IMR-90 (cell line): ENCODE measurements at places on chromosomes 13 and 19. TPM values are rescaled to one million over a fixed set of nuclear protein-coding genes. Genes with fewer than 3 reads are reported as not detected.

DNA sequence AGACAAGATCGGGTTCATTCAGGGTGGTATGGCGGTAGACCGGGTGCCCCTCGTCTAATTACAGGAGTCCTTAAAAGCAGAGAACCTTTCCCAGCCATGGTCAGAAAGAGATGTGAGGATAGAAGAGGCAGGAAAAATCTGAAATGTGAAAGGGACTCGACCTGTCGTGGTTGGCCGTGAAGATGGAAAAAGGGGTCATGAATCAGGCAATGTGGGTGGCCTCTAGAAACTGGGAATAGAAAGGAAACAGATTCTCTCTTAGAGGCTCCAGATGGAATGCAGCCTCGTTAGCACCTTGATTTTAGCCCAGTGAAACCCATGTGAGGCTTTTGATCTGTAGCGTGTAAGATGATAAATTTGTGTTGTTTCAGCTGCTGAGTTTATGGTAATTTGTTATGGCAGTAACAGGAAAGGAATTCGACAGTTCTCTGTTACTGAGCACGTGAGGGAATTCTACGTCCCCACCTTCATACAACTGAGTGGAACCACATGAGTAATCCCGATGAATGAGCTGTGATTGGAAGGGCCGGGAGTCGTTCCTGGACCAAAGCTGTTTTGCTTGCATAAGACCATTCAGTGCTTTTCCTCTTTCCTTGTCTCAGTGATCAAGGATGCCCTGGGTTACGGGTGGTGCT lies 11.0 kb upstream of the CA11 start:
- peak; percentile 95 for DNase-seq

- DNase-seq, result peak; percentile 12
These were observed 923 bp downstream of the DOCK9 start for GRCh38 chr13:98976941-98977340.

DNA sequence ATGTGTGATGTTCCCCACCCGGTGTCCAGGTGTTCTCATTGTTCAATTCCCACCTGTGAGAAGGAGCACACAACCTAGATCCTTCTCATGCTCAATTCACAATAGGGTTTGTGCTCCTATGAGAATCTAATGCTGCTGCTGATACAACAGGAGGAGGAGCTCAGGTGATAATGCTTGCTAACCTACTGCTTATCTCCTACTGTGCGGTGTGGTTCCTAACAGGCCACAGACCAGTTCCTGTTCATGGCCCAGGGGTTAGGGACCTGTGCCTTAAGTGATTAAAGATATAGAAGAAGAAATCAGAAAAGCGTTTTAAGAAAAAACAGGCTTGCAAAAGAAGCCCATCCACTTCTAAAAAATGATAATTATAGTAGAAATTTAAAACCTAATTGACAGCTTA lies 17.5 kb downstream of the DLEU7 start:
- DNase-seq, result no peak

DNA sequence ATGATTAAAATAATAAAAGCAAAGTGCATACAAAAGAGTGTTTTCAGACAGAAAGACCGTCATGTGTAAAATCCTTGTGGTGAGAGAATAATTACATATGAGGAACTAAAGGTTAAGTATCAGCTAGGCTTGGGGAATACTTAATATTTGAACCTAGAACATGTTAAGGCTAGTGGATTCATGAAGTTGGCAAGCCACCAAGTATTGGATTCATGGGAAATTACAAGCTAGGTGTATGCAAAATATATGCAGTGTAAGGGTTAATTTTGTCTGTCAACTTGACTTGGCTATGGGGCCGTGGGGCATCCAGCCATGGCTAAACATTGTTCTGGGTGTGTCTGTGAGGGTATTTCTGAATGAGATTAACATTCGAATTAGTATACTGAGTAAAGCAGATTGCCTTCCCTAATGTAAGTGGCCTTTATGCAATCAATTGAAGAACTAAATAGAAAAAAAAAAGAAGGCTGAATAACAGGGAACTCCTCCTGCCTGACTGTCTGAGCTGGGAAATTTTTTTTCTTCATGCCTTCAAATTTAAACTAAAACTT lies 533.5 kb upstream of the KLF12 start:
- DNase-seq, result no peak

GRCh38 chr19:35715981-35716800 lies 1.6 kb upstream of the KMT2B start:
- DNase-seq, result peak; percentile 30

DNA sequence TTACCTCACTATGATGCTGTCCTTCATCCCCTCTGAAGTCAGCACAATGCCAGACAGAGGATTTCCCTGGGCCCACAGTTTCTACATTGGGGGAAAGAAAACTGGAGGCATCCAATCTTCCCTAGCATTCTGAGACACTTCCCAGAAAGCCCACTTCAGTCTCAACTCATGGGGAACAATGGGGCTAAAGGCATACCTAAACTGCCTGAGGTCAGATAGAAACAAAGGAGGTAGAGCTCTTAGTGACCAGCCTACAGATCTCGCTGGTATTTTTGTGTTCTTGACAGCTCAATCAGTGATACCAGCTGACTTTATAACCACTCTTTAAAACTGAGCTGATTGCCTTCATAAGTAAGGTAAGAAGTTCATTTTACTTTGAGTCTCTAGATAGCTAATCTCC lies 881.0 kb upstream of the GPC6 start:
- no peak for DNase-seq

DNA sequence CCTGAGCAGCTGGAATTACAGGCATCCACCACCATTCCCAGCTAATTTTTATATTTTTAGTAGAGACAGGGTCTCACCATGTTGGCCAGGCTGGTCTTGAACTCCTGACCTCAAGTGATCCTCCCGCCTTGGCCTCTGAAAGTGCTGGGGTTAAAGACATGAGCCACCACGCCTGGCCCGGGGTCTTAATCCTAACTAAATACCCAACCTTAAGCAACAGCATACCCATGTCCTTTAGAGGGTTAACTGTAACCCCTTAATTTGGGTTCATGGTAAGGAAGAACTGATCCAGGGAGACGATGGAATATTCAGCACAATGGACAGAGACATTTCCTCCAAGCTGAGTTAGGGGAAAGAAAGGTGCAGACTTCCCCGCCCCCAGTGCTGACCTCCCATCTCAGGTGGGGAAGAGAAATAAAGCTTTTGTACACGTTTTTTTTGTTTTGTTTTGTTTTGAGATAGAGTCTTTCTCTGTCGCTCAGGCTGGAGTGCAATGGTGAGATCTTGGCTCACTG lies 8.7 kb upstream of the GALP start:
- no peak for DNase-seq

DNA sequence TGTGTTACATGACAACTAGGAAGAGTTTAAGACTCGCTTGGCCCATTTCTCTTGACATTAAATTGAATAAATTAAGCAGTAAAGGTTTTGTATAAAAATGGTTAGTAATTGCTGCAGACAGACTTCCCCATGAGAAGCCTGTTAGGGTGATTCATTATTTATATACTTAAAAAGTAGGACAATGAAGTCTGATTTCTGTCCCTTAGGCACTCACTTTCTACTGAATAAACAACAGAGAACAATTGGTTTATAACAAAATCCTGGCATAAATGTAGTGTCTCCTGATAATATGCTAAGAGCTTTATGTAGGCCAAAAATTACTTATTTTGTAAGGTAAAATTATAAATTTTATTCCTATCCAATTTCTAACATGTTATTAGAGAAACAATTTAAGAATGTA lies 2138.5 kb upstream of the PCDH20 start:
- peak; percentile 7 for DNase-seq

GRCh38 chr19:1164684-1165531 lies 9.2 kb downstream of the SBNO2 start:
- DNase-seq, result no peak

DNA sequence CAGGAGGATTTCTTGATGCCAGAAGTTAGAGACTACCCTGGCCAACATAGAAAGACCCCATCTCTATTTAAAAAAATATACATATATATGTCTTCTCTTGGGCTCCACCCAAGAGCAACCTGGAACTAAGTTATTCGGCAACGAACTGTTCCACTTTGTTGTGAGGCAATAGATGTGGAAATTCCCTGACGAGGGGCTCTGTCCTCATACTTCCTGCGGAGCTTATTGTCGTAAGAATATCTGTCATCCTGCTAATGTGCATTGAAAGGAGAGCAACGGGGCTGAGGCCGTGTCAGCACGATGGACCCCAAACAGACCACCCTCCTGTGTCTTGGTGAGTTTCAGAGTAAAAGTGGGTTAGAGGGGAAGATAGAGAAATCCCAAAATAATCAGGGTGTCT lies at the start of gene FCAR:
FCAR (plus strand) TSS at position 246 of the 400 bp plus-strand sequence; CDS start at position 301, 55 bp downstream.
- DNase-seq, result no peak

GRCh38 chr13:67518785-67519184 lies 288.6 kb upstream of the PCDH9 start:
- DNase-seq, result no peak

DNA sequence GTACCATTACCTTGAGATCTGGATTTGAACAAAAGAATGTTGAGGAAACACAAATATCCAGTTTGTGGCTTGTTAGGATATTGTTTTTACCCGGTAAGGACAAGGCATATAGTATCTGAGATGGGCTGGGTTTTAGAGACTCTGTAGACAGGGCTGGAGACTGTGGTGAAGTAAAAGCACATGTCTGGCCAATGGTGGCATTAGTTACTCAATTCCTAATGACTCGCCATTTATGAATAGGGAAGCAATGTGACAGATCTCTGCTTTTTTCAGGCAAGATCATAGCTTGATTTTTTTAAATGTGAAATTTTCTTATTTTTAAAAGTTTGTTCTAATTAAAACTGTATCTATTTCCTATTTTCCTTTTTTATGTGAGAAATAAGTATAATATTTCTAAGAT lies 371.1 kb upstream of the SPRY2 start:
- DNase-seq, result no peak

DNA sequence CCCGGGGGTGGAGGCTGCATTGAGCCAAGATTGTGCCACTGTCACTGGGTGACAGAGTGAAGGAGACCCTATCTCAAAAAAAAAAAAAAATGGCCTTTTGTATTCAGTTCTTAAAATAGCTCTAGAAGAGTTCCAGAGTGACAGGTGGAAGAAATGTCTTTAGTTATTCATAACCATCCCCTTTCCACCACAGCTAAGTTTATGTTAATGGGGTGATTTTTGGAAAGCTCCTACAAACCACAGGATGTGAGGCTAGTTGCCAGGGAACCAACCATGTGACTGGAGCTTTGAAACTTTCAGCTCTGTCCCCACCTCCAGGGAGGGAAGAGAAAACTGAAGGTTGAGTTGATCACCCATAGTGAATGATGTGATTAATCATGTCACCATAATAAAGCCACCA lies 6.9 kb downstream of the ZNF490 start:
- DNase-seq, result peak; percentile 67

The GRIK5 gene
- not detected in 2 replicates for total RNA-seq

The CCDC194 gene
- not detected in 2 replicates for total RNA-seq

The TTYH1 gene
- not detected in 2 replicates for total RNA-seq

The KISS1R gene
- total RNA-seq, result not detected in 2 replicates

The IZUMO2 gene
- not detected in 2 replicates for total RNA-seq

The CGB2 gene
- not detected in 2 replicates for total RNA-seq

The TM9SF2 gene
- total RNA-seq, result 85.5 and 137 TPM in 2 replicates
